Stimulated activated CD8-positive, alpha-beta memory T cell treated with anti-CD3 and anti-CD28 coated beads, Interleukin-12 subunit alpha, Interleukin-12 subunit beta, amount 100 ng/mL, for 4 hours (primary cell): ENCODE measurements at places on chromosomes 12 and 14.

GRCh38 chr12:63753743-63754142 is 26.0 kb upstream of the RXYLT1 start:
- DNase-seq: no peak

DNA sequence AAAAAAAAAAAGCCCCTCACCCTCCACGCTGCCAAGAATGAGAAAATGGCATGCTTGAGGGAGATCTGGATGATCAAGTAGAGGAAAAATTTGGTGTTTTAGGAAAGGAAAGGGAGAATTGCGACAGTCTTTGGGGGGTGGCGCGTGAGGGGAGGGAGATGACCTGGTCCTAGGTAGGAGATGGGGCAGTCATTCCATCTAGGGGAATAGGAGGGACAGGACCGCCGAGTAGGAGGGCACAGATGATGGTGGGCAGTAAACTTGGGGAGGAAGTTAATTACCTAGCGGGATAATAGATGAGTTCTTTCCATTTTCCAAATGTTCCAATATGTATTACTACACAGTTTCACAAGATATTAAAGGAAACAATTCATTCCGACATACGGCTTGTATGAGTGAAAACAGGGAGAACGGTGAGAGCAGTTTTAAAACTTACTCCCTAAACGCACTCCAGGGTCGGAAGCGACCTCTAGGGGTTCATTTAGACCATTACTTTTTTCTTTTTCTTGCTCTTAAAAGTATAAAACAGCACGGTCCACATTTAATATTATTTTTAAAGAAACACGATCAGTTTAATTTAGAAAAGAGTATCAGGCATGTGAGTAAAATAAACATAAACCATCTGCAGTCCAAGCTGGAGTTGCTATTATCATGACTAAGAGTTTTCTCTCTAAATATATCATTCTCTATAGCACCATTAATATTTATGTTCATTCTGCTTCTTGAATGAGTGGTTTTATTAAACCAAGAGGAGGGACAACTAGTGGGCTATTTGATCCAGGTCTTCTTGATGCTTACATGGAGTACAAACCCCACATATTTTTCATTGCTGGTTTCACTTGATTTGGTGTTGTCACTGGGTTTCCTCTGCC is 3.0 kb upstream of the FNTB start:
- DNase-seq: no peak

DNA sequence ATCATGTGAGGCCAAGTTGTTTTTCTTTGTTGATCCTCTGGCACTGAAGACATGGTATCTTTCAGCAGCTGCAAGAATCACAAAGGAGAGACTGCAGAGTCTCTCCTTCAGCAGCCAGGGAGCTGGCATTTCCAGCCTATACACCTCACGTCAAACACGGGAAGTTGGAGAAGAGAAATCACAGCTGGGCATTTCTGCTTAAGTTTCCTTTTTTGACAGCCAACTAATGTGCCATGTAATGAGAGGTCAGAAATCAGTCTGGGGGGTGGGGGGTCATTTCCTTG is 28.3 kb downstream of the PHLDA1 start:
- no peak for DNase-seq

GRCh38 chr12:25518512-25518911 is 34.6 kb downstream of the LMNTD1 start:
- DNase-seq: no peak

GRCh38 chr12:10331642-10332239 is 24.1 kb downstream of the KLRD1 start:
- DNase-seq: no peak

DNA sequence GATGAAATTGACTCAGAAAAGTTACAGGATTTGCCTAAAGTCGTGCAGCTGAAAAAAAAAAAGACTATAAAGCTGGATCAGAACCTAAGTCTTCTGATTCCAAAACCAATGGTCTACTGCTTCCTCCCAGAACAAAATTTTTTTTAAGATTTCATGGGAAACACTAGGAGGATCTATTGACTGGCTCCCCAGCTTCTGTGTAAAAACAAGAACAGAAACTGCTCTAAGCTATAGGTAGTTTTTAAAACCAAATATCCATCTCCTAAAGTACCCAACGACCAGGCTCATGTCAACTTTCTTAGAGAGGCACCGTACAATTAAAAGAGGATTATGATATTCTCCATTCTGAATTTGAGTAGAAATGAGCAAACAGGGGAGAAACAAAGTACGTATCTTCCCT is 9.4 kb downstream of the FMNL3 start:
- DNase-seq: no peak

DNA sequence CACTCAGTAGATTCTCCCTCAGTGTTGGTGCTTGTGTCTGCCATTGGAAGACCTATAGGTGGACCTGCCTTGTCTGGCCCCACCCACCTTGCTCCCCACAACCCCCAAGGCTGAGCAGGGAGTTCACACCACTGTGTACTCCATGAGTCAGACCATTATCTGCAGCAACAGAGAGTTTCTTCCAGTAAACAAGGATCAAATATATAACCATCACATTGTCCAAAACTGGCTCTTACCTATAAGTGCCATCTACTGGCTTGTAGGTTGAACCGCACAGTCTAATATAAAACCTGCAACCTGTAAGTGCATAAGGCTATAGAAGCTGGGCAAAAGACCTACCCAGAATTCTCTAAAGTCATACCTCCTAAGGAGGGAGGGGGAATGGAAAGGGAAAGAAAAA is 7.9 kb downstream of the TAS2R13 start:
- DNase-seq: no peak

DNA sequence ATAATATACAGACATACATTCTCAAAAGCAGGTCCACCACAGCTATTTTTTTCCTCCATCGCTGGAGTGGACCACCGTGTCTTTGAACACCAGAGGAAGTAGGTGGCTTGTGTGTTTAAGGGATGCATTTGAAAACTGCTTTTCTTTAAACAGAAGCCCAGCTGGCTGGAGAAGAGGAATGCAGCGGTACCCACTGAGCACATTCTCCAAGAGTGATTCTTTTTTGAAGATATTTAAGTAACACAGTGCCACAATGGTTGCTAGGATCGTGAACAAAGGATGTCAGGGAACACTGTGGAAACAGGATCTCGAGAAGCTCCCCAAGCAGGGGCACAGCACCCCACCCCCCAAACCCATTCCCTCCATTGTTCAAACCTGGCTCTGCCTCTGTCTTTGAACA is 286.6 kb upstream of the PWP1 start:
- no peak for DNase-seq

DNA sequence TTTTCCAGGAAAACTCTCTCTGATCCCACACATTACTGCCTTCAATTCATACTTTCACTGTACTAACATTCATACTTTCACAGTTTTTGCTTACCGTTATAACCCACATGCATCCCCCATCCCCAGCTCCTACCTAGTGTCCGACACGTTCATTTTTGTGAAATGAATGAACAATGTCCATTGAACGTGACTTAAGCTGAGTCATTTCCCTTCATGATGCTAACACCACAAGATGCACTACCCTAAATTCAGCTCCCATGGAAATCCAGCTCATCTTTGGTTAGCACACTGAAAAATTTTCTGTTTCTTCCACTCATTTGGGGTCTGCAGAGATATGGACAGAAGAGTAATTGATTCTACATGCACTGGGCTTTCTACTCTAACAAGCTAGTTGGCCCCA is 84.7 kb downstream of the GALNT4 start:
- no peak for DNase-seq

DNA sequence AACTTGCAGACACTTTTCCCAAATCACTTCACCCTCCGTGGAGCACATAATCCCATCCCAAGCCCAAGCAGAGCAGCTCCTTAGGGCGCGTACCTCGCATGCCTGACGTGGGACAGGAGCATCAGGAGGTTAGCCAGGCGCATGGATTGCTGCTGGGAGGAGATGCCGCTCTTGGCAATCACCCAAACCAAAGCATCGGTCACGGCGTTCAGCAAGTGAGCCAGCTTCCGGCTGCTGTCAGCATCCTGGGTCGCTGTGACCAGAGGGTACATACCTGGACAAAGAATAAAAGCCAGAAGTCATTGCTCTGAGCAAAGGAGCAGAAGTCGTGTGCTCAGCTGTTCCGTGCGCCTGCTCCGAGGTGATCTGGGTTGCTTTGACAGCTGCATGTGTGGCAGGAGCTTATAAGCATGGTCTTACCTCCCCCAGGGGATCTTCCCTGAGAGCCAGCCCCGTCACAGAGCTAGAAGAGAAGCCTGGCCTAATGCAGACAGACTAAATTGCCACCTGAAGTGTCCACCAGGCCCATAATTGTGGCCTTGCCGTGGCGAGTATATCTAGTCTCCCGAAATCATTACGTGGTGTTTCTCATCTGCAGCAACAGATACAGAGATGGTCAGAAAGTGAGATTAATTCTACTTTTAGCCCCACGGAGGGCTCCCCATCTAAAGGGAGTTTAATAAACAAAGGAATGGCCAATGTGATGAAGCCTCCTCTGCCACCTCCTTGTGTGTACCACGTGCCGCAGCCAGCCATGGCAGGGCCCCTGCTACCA is 59.1 kb downstream of the ESR2 start:
- DNase-seq: no peak

DNA sequence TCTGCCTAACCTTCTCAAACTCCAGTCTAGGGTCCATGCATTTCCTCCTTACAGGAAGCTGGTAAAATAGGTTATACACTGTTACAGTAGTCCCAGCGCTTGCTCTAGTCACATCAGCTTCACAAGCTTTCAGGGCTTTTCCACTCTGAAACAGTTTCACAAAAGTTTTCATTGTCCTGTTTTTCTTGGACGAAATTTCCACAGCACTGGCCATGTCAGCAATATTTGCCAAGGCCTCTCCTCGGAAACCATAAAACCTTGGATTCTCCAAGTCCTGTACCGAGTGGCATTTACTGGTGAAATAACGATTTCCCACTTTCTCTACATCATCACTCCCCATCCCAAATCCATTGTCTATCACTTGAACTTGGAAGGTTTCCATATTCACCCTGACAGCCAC is 2.1 kb downstream of the MLH3 start:
- DNase-seq: no peak

- DNase-seq: no peak
Measured at GRCh38 chr12:67748743-67749040, 100.1 kb downstream of the DYRK2 start.

DNA sequence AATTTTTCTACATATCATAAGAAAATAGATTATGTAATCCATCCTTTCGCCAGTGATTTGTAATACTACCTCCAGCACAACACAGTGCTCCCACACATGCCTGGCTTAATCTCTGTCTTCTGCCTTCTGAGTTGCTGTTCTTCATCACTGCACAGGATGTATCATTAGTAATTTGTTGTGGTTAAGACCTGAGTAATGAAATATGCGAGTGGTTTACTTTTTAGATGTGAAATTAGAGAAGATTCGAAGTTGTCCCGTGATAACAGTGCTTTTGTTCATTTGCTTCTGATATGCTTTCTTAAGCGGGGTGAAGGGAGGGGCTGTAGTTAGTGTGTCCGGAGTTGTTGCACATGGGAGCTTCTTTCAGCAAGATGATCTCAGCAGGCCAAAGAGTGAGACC is 18.1 kb downstream of the KRT85 start:
- DNase-seq: no peak

GRCh38 chr12:99302874-99303273 is 344.7 kb upstream of the GARIN6 start:
- no peak for DNase-seq

DNA sequence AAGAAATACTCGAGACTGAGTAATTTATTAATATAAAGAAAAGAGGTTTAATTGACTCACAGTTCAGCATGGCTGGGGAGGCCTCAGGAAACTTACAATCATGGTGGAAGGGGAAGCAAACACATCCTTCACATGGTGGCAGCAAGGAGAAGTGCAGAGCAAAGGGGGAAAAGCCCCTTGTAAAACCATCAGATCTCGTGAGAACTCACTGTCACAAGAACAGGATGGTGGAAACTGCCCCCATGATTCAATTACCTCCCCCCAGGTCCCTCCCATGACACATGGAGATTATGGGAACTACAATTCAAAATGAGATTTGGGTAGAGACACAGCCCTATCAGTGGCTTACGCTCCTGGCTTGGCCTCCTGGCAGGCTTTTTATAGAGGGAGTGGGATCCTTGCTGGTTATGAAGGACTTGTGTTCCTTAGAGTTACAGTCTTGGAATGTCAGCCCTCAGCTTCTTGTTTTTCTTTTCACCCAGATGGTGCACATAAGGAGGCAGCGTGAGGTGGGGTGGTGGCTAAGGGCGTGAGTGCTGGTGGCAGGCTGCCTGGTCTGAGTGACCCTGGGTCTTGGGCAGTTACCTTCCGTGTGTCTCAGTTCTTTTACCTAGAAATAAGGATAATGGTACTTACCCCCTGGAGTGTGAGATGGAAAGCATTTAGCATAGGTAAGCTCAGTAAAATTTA is 25.7 kb downstream of the TRAF3 start:
- no peak for DNase-seq

GRCh38 chr12:18461758-18462157 is 200.4 kb downstream of the PIK3C2G start:
- no peak for DNase-seq

DNA sequence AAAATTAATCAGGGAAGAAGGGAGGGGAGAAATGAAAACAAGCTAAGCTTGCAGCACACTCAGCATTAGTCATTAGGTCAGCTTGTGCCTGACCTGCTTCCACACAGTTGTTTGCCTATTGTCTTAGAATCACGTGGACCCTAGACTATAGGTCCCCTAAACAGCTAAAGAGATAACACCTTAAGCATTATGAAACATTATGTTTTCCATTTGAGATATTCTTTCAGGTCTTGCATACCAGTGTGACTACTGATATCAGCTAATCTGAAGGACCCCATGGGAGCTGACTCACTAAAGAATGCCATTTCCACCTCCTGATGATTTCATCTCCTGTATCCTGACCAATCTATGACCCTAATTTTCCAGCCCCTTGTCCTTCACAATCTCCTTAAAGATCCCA is 154.1 kb upstream of the FUT8 start:
- DNase-seq: no peak

- DNase-seq: no peak
Measured at GRCh38 chr12:3655328-3655900, 97.5 kb downstream of the CRACR2A start.

GRCh38 chr14:38716926-38717325 is 386.1 kb downstream of the SEC23A start:
- DNase-seq: no peak

DNA sequence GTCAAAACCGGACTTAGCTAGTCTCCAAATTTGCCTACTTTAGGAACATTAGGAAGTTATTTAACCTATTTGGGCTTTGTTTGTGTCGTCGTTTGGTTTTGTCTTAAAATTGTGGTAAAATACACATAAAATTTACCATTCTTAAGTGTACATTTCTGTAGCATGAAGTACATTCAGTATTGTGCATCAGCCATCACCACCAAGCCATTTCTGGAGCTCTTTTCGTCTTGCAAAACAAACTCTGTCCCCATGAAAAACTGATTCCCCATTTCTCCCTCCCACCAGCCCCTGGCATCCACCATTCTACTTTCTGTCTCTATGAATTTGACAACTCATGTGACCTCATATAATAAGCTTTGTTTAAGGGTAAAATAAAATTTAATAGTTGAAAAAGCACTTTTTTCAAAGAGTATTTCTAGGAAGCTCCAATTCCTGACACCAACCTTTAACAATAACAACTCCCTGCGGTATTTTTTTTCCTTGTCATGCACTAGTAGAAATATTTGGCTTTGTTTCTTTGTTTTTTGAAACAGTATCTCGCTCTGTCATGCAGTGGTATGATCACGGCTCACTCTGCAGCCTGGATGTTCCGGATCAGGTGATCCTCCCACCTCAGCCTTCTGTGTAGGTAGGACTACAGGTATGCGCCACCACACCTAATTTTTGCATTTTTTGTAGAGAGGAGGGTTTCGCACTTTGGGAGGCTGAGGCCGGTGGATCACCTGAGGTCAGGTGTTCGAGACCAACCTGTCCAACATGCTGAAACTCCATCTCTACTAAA is 3.6 kb upstream of the UBC start:
- no peak for DNase-seq

GRCh38 chr12:48350249-48351021 is at the start of gene ZNF641:
Gene ZNF641 (minus strand): TSS chr12:48350919. CDS start chr12:48348090, 2,829 bp downstream.
- peak; percentile 77 for DNase-seq
